ENCODE measurements at places on chromosomes 6 and 20.

GRCh38 chr6:41811095-41811494 lies 23.6 kb downstream of the TOMM6 start:
- no peak for DNase-seq

DNA sequence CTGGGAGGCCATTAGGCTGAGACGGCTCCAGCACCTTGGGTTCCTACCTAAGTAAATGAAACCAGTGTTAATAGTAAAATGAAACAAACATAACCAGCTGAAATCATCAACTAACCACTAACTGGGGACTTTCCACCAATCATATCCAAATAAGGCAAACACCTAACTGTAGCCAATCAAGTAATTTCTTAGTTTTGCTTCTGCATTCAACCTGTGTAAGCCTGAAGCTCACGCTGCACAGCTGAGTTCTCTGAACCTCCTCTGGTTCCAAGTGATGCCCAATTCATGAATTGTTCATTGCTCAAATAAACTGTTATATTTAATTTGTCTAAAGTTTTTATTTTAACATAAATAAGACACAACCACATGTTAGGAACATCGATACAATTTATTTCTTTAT lies 22.5 kb downstream of the KLHL32 start:
- no peak for DNase-seq

- DNase-seq = no peak
These were observed 811.3 kb downstream of the DHX35 start for GRCh38 chr20:39773380-39774000.

GRCh38 chr20:3731944-3732326 lies 550 bp upstream of the HSPA12B start:
- no peak for DNase-seq

GRCh38 chr6:36618366-36619355 lies 24.5 kb downstream of the SRSF3 start:
- DNase-seq = no peak

GRCh38 chr6:71879016-71879415 lies 7.3 kb upstream of the RIMS1 start:
- DNase-seq = no peak

DNA sequence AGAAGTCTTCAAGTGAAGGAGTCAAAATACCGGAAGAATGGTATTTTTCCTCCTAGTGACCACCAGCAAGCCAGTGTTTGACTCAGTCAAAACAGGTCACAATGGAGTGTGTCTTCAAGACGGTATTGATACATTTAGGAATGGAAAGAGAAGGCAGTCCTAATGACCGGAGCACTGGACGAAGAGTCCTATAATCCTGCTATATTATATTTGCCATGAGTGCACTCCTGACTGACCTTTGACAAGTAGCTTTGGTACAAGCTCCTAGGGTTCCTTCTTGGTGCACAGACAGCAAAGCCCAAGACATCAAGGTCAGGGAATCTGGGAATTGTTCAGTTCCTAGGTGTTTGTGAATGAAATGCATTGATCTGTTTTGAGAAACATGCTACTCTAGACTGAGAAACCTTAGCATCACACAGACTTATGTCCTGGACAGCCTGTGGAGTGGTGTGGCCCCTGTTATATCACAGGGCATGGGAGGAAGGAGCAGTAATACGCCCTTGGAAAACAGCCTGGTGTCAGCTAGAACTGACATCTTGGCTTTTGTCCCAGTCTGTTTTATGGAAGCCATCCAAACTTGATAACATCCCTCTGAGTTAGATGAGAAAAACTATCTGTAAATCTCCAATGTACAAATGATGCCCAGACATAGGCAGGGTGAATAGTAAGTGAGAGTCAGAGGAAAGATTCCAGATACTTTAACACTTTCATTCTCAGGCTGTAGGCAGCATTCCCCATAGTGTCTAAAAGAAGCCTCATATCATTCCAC lies 18.5 kb downstream of the NOX3 start:
- no peak for DNase-seq

- no peak for DNase-seq
These were observed 980.3 kb upstream of the FLRT3 start for GRCh38 chr20:15317546-15318232.

- no peak for DNase-seq
These were observed 39.6 kb upstream of the BCAS1 start for GRCh38 chr20:54110041-54110440.

DNA sequence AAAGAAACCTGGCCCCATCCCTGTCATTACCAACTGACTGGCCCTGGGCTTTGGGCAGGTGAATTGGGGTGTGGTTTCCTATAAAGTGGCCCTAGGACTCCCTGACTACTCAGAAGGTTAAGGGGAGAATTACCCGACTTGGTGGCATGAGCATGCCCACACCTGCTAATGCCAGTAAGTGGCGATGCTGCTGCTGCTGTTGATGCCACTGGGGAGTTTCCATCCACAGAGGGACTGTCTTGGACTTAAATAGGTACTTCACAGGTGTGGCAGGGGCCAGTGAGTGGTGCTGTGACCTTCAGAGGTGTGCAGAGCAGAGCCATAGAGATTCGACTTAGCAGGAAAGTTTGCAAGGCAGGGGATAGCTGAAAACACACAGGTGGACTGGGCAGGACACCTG lies 32.6 kb upstream of the MDFI start:
- DNase-seq = no peak

DNA sequence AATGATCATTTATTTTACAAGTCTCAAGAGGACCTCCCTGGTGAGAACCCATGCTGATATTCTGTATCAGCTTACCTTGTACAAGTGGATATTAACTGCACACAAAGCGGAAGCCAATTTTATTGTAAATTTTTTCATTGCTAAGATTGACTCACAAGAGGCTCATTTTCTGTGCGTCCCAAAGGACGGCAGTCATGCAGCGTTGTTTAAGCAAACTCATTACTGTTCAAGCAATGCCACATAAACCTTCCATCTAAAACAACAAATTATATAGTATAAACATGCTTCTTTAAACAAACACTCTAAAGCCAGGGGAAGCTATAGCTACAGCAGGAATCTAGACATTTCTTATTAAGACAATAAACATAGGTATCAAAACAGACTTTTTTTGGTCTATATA lies 575.3 kb downstream of the FRK start:
- no peak for DNase-seq

Measured in activated B cell treated with CpG ODN at 0.5 μM for 24 hours (primary cell).